Activated naive CD8-positive, alpha-beta T cell treated with anti-CD3 and anti-CD28 coated beads, Interleukin-2, amount 50 U/mL, for 24 hours (primary cell): ENCODE measurements at places on chromosomes 1 and 21.

DNA sequence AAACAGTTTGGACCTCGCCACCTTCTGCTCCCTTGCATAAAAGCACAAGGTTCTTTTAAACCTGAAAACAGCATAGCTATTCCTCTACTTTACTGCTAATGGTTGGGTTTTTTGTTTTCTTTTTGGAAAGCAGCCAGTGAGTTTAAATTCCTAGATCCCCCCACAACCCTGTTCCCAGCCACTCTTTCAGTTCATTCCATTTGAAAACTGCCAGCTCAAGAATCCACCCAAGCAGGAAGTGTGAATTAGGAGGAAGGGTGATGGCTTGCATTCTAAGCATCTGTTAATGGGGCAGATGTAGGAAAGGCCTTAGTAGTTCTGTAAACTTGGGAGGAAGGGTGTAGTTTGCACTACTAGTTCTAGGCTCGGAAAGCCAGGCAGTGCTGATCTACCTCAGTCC lies 172.9 kb upstream of the HOOK1 start:
- no peak for DNase-seq

- DNase-seq, result no peak
Observed at GRCh38 chr1:195415584-195415983, 1192.7 kb downstream of the KCNT2 start.

DNA sequence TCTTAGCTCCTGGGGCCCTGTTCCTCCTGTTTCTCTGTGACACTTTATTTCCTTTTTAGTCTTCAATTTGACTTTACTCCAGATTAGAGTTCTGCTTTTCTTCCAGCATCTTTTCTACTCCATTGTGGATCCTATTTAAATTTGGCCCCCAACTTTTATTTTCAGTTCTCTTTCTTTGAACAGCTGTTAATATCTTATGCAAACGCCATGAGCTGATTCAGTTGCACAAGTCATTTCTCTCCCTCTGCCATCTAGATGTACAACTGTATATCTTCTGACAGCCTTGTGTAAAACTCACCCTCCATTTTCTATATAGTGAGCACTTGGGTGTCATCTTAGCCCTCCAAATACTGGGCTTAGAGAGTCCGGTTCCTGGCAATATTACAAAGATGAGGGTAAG lies 42.2 kb downstream of the SPATA17 start:
- DNase-seq, result no peak

DNA sequence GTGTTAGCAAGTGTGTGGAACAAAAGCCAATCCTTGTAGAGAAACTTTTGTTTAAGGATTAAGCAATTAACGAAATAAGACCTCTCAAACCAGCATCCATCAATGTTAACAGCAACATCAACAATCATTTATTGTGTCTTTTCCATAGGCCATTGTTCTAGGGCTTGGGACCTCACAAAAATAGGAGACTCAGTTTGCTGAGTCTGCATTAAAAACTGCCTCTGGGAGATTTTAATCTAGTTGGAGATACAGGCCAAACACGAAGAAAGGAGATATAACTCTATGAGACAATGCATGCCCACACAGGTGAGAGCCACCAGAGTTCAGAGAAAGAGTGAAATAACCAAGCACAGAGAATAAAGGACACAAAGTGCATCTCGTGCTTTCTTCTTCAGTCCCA lies 14.4 kb upstream of the SELP start:
- DNase-seq, result no peak

GRCh38 chr1:117582451-117582850 lies 23.4 kb upstream of the TENT5C start:
- no peak for DNase-seq

- no peak for DNase-seq
Observed at GRCh38 chr1:226732856-226733291, 6.2 kb downstream of the ITPKB start.

- no peak for DNase-seq
Observed at GRCh38 chr1:177351361-177352108, 180.8 kb downstream of the BRINP2 start.

DNA sequence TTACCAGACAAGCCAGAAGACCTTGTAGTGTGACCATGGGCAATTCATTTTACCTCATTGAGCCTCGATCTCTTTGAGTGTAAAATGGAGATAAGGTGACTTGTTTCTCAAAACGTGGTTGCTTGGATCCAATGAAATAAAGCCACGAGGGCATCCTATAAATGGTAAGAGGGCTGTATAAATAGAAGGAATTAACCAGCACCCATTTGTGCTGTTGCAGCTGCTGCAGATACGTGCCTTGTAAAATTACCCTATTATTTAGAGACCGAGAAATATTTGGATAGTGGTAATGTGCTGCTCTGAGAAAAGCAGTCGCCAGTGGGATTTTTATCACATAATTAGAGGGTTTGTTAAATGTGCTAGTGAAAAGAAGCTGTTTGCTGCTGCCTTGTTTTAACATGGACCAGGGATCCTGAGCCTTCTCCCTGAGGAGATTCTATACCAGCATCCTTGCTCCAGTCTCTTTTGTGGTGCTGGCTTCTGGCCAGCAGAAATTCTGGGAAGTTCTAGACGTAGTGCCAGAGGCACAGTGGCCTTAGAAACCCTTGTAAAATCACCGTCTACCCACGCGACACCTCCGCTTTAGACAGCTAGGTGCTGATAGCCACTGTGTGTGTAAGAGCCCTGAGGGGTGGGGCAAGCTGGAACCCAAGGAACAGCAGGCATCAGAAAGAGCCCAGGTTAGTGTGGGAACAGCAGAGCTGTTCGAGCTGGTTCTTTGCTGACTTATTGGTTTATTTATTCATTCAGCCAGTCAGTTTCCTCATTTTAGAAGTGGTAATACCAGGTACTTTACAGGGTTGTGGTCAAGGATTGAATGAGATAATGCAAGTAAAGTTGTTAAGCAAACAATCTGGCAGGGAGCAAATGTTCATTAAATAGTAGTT lies 137.5 kb downstream of the NOS1AP start:
- no peak for DNase-seq

DNA sequence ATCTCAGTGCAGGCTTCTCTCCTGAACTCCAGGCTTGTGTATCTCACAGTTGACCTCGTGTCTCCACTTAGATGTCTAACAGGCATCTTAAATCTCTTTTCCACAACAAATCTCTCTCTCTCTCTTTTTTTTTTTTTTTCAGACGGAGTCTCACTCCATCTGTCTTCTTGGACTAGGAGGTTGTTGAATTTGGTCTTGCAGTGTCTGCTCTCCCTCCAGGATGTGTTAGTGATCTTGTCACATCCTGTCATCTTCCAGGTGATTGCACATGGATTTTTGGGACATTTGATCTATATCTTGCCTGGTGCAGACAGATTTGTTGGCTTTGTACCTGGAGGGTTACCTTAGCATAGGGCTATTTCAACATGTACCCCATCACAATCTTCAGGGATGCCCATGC lies 26.5 kb upstream of the KCNA10 start:
- no peak for DNase-seq
